HuH-7.5 (cell line): ENCODE measurements at places on chromosomes 12 and 14.

DNA sequence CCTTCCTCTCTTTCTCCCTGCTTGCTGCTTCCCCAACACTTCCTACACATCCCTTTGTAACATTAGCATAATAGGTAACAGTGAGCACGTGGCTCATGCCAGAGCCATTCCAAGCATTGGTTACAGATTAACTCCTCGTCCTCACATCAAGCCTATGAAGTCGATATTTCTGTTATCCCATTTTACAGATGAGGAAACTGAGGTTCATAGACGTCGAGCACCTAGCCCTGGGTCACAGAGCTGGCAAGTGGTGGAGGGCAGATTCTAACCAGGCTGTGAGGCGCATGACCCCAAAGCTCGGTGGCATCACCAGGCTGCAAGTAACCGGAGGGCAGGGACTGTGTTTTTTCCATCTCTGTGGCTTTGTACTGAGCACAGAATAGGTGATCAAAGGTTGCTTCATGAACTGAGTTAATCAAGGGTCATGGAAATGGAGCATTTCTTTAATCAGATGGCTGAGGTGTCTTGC is 5.7 kb upstream of the SERPINA1 start:
- no peak for DNase-seq

DNA sequence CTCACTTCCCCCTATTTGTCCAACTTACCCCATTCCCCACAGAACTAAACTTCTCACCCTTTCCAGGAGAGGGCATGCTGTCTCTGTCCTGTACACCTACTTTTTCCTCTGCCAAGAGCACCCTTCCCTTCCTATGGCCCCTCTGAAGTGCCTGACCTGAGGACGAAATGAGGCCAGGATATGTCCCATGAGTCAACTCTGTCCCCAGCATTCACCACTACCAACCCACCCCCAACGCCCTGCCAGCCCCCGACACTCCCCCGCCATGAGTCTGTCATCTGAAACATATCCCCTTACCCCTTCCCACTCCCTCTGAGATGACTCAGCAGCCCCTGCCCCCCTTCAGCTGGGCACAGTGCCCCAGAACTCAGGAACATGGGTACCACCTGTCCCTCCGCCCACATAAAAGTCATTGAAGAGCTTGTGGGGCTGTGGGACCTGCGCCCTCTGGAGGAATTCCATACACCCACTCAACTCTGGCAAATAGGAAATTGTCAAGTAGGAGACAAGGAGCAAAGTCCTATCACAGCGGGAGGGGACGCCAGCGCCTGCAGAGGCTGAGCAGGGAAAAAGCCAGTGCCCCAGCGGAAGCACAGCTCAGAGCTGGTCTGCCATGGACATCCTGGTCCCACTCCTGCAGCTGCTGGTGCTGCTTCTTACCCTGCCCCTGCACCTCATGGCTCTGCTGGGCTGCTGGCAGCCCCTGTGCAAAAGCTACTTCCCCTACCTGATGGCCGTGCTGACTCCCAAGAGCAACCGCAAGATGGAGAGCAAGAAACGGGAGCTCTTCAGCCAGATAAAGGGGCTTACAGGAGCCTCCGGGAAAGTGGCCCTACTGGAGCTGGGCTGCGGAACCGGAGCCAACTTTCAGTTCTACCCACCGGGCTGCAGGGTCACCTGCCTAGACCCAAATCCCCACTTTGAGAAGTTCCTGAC is 26.3 kb downstream of the ITGA7 start:
- DNase-seq, result peak; percentile 81

- no peak for DNase-seq
Measured at GRCh38 chr14:88322504-88323085, 474 bp downstream of the KCNK10 start.

DNA sequence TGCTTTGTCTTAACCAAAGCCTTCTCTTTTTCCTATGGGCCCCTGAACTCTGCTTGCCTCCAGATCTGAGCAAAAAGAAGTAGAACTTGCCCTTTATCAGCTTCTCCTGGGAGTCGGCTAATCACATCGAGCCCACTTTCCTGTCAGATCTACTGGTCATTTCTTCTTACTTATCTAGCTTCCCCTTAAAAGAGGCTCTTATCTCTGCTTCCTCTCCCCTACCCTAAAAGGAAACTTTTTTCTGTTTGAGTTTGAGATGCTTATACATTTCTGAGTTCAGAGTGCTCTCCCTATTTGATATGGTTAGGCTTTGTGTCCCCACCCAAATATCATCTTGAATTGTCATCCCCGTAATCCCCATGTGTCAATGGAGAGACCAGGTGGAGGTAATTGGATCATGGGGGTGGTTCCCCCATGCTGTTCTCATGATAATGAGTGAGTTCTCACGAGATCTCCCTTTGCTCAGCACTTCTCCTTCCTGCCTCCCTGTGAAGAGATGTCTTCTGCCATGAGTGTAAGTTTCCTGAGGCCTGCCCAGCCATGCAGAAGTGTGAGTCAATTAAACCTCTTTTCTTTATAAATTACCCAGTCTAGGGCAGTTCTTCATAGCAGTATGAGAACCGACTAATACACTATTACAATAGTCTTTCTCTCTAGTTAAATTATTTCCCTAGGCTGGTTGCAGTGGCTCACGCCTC is 114.7 kb upstream of the AMN1 start:
- no peak for DNase-seq

DNA sequence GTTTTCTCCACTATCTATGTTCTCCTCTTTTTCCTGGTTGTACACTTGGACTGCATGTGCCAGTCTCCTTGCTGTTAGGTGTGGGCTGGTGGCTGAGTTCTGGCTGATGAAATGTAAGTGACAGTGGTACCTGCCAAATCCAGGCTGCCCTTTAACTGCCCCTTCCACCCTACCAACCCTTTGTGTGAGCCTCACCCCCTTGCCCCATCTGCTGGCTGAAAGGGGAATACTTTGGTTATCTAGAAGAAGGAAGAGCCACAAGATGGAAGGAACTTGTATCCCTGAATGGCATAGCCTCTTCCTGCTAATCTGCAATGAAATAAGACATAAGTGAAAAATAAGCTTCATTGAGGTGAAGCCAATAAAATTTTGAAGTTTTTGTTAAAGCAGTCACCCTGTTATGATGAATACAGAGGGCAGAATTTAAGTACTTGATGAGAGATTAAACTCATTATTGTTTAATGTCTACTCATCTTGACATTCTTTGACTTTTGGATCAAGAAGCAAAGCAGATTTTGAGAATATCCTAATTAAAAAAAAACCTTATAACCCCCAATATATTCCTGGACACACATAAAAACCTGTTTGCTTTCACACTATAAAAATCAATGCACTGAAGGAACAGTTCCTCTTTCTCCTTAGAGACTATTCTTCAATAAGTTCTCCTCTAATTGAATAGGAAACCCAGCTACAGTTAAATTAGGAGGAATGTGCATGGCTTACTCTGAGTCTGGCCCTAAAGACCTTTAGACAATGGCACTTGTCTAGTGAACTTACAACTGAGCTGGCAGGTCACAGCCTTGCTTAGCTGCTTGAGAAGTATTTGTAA is 262.6 kb upstream of the BTG1 start:
- DNase-seq, result peak; percentile 21

DNA sequence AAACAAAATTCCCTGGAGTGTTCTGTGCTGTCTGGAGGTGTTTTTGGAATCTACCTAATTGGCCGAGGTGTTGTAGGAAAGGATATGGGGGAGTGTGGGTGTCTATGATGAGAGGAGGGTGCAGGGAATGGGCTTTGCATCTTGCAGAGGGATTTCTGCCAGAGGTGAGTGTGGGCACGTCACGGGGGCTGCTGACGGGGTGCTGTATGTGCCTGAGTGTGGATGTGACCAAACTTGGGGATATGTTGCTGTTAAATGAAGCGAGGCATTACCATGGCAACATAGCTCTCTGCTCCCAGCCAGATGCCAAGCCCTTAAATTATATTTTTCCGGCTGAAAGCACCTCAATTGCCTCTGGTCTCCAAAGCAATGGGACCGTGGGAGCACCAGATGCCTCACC is 44.3 kb upstream of the SPTLC2 start:
- no peak for DNase-seq

GRCh38 chr12:105226219-105226618 is 9.8 kb downstream of the APPL2 start:
- no peak for DNase-seq
